ENCODE measurements at places on chromosomes 5 and 9.

- no peak for DNase-seq
Measured at GRCh38 chr9:7360513-7360912, 439.1 kb downstream of the DMAC1 start.

DNA sequence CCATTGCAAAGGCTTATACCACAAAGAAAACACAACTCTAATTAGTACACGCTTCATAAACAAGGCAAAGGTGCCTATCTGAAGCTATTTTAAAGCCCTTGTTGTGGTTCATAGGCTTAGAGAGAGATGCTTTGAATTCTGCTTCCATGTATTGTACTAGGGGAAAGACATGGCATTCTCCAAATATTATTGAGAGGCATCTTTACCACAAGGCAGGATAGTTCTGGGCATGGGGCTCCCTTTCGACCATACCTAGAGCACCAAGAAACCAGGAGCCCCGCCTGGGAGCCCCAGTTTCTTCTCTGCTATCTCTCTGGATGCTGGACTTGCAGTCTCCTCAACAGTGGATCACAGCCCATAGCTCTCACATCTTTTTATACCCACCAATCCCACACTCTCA, 93.7 kb downstream of the NFIB start:
- DNase-seq: no peak

DNA sequence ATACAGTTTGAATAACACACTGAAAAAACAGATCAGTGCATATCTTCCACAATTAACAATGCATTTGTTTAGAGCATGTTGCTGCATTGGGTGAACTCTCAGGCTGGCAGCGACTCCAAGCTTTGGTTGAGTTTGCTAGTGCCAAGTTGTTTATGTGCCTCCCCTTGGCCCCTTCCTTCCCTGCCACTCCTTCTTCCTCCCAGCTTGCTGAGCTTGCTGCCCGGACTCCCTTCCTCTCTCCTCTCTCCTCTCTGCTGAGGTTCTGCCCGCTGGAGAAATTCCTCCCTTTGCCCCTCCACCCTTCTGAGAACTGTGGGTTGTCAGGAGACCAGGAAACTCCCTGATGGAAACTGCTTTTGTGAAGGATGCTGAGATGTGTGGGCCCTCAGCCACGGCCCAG, 247.3 kb downstream of the PDZD2 start:
- no peak for DNase-seq

- DNase-seq: no peak
Measured at GRCh38 chr5:65625743-65626142, 916 bp downstream of the SHLD3 start.

GRCh38 chr5:31607546-31607945, 31.4 kb upstream of the PDZD2 start:
- DNase-seq: no peak

GRCh38 chr5:67183859-67184258, 12.7 kb downstream of the CD180 start:
- DNase-seq: no peak

GRCh38 chr5:135046661-135047346, 12.8 kb upstream of the PITX1 start:
- DNase-seq: no peak

- no peak for DNase-seq
Measured at GRCh38 chr9:115466756-115467155, 348.8 kb upstream of the TNC start.

GRCh38 chr5:121024416-121025311, 560.6 kb downstream of the PRR16 start:
- no peak for DNase-seq

- no peak for DNase-seq
Measured at GRCh38 chr9:109734814-109735213, 45.2 kb upstream of the PALM2AKAP2 start.

- DNase-seq: no peak
Measured at GRCh38 chr5:142719836-142720370, 34.0 kb upstream of the FGF1 start.

DNA sequence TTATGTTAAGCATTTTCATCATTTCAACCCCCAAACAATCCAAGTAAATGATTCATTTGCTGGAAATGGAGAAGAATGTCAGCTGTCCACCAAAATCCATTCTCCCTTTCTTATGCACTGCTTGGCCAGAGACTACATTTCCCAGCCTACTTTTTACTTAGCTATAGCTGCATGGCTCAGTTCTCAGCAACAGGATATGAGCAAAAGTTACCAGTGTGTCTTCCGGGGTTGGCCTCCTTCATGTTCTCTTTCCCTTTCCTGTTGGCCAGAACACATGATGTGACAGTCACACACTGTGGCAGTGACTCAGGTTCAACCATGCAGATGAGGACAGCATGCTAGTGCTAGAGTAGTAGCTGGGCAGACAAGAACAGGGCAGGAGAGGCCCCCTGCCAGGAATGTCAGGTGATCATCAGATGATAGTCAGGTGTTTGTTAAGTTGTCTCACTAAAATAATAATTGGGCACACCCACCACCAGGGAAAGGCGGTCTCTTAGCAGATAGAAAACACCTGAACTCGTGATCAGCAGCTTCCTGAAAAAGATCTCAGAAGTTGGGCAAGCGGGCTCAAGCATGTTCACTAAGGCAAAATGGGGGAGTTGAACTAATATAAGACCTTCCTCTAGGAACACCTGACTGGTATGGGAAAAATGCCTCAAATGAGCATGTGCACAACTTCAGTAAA, 12.2 kb downstream of the GPR150 start:
- DNase-seq: no peak

- peak; percentile 38 for DNase-seq
Measured at GRCh38 chr5:147382776-147383175, 127.1 kb downstream of the DPYSL3 start.

DNA sequence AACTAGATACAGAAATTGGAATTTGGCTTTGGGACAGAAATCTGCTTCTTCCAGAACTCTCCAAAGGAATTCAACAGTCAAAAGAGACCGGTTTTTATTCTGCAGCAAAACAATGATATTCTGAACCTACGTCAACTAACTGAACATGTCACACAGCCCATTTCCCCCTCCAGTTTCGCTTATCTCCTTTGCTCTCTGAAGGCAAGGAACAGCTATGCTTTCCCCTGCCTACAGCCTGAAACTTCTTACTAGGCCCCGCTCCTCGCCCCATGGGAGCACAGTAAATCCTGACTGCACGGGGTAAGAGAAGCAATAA, 488 bp downstream of the SKIC3 start:
- no peak for DNase-seq

- peak; percentile 87 for DNase-seq
Measured at GRCh38 chr5:76715736-76716455, at the start of gene F2R. Gene F2R (plus strand): TSS chr5:76716126. CDS start chr5:76716308, 182 bp downstream.

DNA sequence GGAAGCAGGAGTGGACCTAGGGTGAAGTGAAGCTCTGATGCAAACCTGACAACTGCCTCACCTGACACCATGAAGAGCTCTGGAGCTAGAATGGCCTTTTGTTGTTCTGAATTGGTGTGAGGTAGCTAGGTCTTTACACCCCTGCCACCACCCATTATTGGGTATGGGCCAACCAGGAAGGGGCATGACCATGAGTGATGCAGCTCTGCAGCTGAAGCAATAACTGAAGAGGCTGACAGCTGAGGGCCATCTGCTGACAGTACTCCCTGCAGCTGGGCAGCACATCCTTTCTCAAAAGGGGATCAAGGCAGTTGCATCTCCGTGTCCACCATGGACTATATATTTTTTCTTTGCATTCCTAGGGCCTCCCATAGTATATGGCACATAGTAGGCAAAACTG, 87.0 kb upstream of the TLE1 start:
- no peak for DNase-seq

- DNase-seq: no peak
Measured at GRCh38 chr5:175712681-175713085, 54.8 kb downstream of the HRH2 start.

DNA sequence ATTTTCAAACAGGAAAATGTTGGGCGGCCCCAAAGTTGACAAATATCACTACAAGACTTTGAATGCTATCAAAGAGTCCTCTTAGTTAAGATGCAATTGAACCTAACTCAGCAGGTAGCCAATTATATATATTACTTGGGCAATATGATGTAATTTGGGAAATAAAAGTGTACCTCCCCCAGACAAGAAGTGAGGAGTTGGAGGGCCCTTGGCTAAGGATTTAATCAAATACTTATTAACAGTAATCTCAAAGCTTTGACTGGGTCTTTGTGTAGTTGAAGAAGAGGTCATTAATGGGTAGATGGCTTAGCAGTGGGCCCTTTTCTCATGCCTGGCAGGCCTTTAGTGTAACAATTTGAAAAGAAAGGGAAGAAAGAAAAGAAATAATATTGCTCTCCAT, 599.0 kb downstream of the CSNK1G3 start:
- no peak for DNase-seq

DNA sequence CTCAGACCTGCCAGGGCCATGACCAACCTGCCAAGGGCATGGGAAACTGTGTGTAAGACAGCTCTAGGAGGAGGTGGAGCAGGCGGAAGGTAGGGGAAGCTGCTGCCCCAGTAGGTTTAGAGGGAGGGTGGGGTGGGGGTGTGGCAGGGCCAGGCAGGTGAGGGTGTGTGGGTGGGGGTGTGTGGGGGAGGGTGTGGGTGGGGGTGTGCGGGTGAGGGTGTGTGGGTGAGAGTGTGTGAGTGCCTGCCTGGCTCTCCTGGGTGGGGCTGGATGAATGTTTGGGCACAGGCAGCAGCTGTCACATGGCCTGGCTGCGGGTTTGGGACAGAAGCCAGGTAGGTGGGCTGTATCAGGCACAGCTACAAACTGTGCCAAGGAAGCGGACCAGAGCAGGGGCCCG, 8.8 kb upstream of the N4BP3 start:
- DNase-seq: no peak

DNA sequence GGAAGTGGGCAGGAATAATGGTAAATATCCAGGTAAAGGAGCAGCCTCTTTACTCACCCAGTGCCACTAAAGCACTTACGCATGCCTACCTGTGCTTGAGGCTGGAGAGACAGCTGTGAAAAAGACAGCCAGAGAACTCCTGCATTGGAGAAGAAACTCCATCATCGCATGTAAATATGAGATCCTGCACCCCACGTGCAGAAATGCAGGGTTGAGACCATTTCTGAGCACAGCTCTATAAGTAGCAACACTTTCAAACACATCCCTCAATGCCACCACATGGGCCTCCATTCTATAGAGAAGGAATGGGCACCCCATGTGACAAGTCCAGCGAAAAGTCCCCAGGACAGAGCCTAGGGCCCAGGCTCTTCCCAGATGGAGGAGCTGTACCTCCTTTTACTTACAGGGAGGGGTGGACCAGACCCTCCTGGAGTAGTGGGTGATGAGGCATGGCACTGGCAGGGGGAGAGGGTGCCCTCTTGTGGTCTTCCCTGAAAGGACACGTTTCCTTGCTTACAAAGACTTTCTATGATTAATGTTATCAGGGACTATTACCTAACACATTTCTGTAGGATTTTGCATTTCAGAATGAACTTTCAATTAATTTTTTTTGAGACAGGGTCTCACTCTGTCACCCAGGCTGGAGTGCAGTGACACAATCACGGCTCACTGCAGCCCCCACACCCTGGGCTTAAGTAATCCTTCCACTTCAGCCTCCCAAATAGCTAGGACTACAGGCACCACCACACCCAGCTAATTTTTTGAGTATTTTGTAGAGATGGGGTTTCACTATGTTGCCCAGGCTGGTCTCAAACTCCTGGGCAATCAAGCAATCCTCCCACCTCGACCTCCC, 55.3 kb upstream of the IL17B start:
- DNase-seq: peak; percentile 78

DNA sequence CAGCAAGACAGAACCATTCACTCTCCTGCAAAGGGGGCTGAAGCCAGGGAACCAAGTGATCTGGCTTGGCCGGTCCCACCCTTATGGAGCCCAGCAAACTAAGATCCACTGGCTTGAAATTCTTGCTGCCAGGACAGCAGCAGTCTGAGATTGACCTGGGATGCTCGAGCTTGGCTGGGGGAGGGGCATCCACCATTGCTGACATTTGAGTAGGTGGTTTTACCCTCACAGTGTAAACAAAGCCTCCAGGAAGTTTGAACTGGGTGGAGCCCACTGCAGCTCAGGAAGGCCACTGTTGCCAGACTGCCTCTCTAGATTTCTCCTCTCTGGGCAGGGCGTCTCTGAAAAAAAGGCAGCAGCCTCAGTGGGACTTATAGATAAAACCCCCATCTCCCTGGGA, 60.5 kb downstream of the TNFSF8 start:
- no peak for DNase-seq

- DNase-seq: no peak
Measured at GRCh38 chr5:73865315-73865714, 239.3 kb downstream of the ARHGEF28 start.

DNA sequence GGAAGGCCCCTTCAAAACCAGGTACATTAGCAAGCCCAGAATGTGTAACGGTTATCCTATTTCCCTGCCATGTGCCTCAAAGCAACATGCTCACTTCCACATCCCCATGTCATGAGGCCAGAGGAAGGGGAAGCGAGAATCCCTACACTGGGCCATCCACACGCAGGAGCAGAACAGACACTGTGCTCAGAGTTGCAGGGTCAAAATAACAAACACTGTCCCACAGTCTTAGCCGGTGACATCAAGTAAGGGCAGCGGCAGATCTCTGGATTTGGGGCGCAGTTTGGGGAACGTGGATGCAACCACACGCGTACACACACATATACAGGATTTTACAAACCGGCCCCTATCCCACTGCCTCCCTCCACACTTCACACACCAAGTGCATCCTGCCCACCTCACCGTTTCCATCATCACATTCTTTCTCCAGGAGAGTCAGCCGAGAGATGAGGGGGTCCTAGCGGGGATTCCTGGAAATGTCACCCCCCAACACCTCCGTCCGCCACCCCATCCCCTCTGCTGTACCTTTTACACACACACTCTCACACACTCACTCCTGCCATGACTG, 776 bp downstream of the APBA1 start:
- DNase-seq: no peak

GRCh38 chr9:109320331-109320741, 523 bp downstream of the EPB41L4B start:
- peak; percentile 50 for DNase-seq

DNA sequence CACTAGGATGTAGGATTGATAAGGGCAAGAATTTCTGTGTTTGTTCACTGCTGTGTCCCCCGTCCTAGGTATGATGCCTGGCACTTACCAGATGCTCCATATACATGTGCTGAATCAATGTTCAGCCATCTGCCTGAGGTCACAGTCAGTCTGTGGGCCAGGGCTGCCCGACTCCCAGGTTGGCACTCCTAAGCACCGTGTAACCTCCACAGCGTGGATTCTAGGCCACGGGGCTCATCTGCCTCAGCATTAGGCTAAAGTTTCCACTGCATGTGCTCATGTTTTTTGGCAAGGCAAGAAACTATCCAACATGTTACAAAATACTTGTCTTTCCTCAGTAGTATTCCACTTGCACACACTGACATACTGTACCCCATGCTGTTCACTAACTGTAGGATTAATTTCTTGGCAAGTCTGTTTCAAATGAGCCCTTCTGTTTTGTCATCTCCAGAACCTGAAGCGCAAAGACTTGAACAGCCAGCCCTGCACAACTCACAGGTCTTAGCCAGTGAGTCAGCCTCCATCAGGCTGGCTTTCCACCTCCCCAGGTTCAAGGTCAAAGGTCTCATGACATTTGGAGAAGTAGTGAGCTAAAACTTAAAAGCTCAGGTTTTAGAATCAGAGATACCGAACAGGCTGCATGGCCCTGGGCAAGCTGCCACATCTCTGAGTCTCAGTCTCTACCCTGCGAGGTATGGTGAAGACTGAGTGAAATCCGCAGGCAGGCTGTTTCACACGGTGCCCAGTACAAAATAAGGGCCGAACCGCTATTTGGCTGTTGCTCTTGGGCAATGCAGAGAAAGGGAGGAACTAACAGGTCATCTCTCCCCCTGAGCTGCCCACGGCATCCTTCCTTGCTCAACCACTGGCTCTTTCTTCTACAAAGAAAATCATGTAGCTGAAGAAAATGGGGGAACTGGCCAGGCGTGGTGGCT, 7.2 kb downstream of the TOR1A start:
- DNase-seq: no peak
